ENCODE measurements at places on chromosomes 11 and 22.

DNA sequence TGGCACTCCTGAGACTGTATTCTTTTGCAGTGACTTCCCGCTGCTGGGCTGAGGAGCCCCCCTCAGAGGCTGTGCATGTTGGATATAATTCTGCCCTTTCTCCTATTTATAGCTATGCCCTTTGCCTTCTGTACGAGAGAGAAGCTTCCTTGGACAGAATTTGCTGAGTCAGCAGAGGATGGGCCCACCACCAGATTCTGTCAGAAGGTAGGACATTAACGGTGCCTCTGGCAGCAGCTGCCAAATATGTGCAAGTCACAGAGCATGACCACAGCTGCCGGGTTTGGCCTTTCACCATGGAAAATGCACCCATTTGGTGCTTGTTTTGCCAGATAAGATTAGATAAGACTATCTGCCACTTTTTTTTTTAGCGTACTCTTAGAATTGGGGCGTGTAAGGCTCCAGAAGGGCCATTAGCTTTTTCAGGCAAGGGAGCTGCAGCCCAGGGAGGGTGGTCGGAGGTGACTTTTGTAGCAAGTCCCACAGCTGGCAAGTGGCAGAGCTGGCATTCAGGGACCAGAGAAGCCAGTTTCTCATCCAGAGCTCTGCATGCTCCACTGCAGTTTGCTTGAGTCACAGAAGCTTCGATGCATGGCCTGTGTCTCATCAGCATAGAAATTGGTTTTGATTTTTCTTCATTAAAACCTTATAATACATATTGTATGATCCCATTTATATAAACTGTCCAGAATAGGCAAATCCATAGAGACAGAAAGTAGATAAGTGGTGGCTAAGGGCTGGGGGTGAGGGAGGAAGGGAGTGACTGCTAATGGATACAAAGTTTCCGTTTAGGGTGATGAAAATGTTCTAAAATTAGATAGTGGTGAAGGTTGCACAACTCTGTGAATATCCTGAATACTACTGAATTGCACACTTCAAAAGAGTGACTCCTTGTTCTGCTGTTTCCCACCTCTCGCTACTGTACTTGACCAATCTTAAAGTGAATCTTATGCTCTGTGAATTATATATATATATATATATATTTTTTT is 15.8 kb downstream of the UPB1 start:
- DNase-seq: no peak

- no peak for DNase-seq
Observed at GRCh38 chr11:65378208-65378927, 4.1 kb downstream of the SLC25A45 start.

DNA sequence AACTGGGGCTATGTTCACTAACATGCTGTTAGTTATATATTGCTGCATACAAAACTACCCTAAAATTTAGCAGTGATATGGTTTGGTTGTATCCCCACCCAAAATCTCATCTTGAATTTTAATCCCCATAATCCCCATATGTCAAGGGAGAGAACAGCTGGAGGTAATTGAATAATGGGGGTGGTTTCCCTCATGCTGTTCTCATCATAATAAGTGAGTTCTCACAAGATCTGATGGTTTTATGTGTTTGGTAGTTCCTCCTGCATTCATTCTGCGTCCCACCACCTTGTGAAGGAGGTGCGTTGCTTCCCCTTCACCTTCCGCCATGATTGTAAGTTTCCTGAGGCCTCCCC is 10.0 kb upstream of the PATL1 start:
- no peak for DNase-seq

DNA sequence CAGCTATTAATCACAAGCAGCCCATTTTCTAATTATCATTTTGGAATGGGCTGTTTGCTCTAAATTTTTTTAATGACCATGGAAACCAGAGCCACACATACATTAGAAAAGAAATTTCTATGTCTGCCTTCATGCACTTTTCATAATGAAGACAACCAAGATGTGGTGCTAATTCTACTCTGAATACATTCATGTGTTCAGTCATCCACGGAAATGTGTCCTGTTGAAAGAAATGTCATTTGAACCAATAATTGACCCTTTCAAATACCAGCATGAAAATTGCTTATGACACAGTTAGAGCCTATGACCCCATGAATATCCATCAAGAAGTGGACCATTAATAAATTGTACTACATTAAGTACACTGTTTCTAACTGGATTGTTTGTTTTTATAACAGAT is 99.7 kb upstream of the KCNA4 start:
- no peak for DNase-seq

DNA sequence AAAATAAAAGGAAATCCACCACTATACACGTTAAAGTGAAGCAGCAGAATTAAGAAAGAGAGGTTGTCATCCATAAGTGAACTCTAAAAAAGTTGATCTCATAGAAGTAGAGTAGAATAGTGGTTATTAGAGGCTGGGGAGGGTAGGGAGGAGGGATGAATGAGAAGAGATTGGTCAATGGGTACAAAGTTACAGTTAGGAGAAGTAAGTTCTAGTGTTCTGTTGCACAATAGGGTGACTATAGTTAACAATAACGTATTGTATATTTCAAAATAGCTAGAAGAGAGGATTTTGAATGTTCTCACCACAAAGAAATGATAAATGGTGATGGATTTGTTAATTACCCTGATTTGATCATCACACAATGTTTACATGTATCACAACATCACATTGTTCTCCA is 72.0 kb downstream of the CD82 start:
- no peak for DNase-seq

DNA sequence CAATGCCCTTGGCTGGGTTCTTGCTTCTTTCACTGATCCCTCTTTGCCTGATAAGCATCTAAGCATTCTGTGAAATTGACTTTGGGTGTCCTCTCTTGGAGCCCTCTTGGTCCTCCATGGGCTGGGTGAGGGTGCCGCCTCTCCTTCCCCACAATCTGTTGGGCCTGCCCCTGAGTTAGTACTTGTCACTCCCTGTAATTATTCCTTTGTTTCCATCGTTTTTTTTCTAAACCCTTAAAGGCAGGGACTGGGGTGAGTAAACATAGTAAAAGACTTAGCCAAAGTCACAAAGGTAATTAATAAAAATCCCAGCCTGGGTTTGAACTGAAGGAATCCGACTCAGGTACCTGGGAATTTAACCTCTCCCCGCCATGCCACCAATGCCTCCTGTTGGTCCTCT is 188.1 kb downstream of the MYO18B start:
- no peak for DNase-seq

GRCh38 chr11:66719111-66719872 is 9.7 kb downstream of the SPTBN2 start:
- DNase-seq: no peak

GRCh38 chr22:46813816-46814597 is 51.6 kb downstream of the TBC1D22A start:
- DNase-seq: no peak
